Stimulated activated CD4-positive, alpha-beta T cell treated with anti-CD3 and anti-CD28 coated beads, Interleukin-12 subunit alpha, Interleukin-12 subunit beta, amount 100 ng/mL, for 4 hours (primary cell): ENCODE measurements at places on chromosomes 3 and 15.

DNA sequence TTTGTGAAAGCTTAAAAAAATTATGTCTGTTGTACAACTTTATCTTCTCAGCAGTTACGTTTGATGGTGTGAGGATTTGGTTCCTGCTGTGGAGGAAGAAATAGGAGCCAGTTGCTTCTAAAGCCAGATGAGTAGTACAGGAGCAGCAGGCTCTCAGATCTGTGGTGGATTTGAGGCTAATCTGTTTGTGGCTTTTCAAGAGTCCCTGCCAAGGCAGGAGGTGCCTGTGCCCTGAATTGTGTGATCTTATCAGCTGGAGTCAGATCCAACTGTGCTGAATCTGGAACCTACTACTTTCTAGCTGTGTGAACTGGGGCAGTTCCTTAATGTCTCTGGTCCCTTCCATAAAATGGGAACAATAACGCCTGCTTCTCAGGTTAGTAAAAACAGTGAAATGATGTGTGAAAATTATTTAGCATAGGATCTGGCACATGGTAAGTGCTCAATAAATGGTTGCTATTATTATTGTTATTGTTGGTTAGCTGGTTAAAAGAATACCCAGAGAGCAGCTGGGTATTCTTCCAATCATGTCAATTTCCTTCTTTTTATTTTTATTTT, 7.7 kb downstream of the CLDN11 start:
- DNase-seq, result no peak

DNA sequence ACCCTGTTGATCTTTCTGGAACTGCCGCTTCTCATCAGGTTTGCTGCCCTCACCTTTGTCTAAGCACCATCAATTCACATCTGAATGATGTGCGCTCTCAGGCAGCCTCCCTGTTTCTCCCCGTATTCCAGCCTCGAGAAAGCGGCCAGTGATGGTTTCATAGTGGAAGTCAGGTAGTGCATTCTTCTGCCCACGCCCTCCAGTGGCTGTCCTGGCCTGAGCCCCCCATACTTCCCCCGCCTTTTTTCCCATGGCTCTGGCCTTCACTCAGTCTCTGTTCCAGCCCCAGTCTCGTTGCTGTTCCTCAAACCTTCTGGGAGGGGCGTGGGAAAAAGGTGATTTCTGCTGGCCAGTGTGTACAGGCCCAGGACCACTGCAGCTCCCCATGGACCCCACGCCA, 101.3 kb downstream of the ASB7 start:
- DNase-seq, result no peak

- DNase-seq, result no peak
Measured at GRCh38 chr15:83105440-83105839, 2.0 kb upstream of the TM6SF1 start.

- DNase-seq, result no peak
Measured at GRCh38 chr3:12948891-12949711, 107.7 kb upstream of the RPL32 start.

DNA sequence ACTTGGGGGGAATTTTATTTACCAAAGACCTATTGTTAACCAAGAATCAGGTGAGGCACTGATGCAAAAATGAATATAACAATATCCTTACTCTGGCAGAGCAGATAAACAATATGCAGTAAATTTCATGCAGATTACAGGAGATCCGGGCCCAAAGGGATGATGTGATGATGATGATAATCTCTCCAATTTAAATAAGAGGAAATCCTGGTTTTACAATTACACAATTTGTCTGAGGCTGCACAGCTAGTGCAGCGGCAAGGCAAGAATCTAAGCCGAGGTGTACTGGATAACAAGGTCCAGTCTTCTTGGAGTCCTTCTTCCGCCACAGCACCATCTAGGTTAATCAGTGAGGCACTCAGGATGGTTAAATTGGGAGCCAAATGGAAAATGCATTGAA, 2.4 kb upstream of the MESD start:
- no peak for DNase-seq

DNA sequence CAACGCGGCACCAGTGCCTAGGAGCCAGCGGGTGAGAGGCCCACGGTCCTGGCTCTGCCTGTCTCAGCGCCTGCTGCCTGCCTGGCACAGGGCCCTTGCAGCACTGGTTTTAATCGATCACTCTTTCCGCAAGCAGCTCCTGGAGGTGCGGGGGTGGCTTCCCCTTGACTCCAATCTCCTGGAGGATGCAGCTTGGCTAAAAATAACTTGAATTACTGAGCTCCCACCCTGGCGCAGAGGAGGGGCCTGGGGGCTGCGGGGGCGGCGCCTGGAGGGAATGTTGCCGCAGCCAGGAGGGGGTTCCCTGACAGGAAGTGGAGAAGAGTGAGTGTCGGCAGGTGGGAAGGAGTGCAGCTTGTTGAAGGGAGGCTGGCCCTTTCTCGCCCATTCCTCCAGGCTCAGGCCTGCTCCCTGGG, 9.9 kb upstream of the RPL29 start:
- no peak for DNase-seq

DNA sequence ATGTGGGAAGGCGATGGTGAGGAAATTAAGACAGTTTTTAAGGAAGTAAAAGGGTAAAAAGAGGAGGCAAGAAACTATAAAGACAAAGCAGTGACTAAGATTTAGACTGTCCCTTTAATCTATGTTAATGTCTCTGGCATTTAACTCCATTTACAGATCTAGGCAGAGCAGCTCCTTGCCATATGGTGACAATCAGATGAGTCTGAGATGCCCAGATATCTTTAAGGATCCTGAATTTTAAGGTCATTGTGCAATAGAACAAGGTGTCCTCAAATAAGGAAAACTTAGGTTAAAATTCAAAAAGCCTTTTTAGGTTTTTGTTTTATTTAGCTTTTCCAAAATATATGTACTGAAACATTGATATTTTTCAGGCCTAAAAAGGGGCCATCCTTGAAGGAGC, 24.1 kb downstream of the RASGRP1 start:
- DNase-seq, result no peak

DNA sequence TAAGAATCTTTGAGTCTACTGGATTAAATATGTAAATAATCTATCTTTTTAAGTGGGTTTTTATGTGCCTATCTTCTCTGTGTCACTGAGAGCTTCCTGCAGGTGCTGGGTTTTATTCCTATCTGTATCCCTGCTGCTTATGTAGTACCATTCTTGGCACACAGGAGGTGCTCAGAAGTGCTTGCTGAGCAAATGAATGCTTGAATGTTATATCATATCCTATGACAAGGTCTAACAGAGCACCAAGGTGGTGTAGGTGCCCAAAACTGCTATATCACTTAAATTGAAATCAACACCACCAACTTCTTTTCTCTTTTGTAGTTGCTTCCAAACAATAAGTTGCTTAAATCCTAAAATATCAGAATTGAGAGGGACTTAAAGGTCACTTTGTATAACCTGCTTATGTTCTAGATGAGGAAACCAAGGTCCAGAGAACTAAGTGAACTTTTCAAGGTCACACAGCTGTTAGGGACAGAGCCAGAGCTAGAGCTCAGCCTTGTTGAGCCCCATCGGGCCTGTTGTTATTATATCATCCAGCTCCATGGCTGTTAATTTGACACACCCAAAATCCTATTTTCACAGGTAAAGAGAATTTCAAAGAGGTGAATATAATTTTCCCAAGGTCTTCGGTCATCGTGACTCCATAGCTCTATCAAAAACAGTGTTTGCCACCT, 46.0 kb downstream of the CCNL1 start:
- DNase-seq, result no peak

- no peak for DNase-seq
Measured at GRCh38 chr3:194043516-194043915, 92.4 kb upstream of the HES1 start.

GRCh38 chr3:66666362-66666761, 165.5 kb upstream of the LRIG1 start:
- no peak for DNase-seq
